Head of caudate nucleus (tissue), 42 donors: ENCODE measurements at places on chromosomes 12 and 14.

- no peak for DNase-seq
Observed at GRCh38 chr14:77106666-77107065, 8.6 kb downstream of the CIPC start.

DNA sequence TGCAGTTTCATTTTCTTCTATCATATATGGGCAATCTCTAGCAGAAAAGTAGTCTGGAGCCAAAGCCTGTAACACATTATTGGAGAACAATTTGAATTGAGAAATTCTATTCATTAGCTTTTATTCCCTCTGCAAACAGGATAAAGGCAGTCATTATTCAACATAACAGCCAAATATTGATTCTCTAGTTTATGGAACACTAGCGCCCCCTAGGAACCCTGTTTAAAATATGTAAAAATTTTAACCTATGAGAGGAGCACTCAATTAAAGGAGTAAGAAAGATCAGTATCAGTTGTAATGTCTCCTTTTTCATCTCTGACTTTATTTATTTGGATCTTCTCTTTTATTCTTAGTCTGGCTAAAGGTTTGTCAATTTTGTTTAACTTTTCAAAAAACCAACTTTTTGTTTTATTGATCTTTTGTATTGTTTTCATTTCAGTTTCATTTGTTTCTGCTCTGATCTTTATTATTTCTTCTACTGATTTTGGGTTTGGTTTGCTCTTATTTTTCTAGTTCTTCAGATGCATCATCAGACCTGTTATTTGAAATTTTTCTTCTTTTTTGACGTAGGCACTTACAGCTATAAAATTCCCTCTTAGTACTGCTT is 4.8 kb upstream of the LMNTD1 start:
- no peak for DNase-seq

- DNase-seq, result no peak
Observed at GRCh38 chr12:57234233-57234570, 4.7 kb downstream of the SHMT2 start.

GRCh38 chr14:65339866-65340265 is 72.7 kb upstream of the FUT8 start:
- DNase-seq, result no peak

GRCh38 chr12:75783093-75783877 is 248.3 kb downstream of the PHLDA1 start:
- DNase-seq, result no peak

GRCh38 chr14:61064210-61064609 is 83.2 kb downstream of the SLC38A6 start:
- DNase-seq, result no peak

DNA sequence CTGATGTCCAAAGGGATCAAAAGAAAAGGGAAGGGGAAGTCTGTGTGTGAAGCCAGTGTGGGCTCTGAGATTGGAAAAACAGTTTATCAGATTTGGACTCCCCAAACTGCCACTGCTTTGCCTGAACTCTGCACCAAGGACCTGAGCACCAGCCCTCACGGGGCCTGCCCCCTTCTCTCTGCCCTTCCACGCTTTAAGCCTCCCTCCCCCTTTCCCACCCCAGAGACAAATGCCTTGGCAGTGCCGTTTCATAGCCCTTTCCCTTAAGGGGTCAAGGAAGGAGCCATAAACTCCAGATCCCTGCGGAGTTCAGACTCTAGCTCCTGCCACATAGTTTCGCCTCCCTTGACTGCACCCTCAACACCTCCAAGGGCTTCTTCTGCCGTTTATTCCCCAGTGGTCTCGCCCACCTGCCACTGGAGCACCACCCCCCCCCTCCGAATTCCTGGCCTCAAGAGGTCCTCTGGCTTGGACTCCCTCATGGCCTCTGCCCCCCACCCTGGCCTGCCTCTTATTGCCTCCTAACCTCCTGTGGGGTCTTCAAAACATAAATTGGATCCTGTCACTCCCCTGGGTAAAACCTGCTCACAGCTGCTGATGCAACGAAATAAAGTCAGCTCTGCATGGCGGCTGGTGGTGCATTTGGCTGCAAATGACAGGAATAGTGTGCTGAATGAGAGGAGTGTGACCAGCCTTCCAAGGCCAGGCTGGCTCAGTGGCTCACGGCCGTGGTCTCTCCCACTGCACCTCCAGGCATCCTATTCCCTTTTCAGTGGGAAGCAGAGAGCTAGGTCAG is 18.8 kb downstream of the SLC25A29 start:
- no peak for DNase-seq

DNA sequence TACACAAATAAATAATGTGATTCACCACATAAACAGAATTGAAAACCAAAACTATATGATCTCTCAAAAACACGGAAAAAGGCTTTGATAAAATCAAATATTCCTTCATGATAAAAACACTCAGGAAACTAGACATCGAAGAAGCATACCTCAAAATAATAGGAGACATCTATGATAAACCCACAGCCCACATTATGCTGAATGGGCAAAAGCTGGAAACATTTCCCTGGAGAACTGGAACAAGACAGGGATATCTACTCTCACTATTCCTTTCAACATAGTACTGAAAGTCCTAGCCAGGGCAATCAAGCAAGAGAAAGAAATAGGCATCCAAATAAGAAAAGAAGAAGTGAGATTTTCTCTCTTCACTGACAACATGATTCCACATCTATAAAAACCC is 371.5 kb upstream of the ATXN7L3B start:
- no peak for DNase-seq

DNA sequence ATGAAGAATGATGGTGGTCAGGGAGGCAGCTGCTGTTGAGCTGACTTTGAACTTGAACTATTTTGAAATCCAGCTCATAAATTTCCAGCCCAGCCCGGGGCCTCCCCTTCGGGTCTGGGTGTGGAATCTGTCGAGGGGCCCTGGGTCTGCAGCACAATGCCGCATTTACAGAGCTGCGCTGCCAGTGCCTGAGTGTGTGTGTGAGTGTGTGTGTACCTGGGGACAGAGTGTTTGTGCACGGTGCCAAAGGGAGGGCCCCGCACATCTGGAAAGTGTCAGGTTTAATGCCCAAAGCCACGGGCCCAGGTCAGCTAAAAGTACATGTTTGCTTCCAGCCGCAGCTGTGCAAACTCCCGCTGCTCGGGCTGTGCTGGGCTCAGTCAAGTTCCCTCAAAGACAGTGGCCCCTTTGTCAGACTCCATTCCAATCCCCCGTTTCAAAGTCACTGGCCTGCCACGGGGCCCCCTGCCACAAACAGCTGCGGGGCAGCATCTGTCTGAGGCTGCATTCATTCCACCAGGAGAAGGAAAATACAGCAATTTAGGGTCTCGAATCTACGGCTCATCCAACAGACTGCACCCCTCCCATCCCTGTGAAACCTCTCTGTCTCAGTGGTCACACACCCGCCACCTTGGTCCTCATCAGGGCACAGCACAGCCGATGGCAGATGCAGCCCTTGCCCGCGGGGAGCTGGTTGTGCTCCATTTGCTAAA is 16.3 kb upstream of the RFLNA start:
- peak; percentile 67 for DNase-seq

DNA sequence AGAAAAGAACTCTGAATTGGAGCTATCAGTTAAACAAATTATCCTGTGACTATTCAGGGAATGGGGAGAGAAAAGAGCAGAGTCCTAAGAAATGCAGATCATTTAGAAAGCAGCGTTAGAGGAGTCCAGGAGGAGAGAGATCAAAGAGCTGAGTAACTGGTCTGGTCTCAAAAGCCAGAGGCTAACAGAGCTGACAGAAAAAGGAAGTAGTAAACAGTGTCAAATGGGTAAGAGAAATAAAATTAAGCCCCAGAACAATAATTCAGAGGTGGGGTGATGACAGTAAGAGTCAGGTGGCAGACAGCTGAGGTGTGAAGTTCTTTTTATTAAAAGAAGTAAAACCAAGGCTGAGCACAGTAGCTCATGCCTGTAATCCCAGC is 19.3 kb downstream of the GXYLT1 start:
- DNase-seq, result no peak

- no peak for DNase-seq
Observed at GRCh38 chr12:11895421-11896078, 175.2 kb upstream of the BCL2L14 start.

GRCh38 chr14:104080376-104081260 is 4.9 kb upstream of the ASPG start:
- DNase-seq, result no peak

DNA sequence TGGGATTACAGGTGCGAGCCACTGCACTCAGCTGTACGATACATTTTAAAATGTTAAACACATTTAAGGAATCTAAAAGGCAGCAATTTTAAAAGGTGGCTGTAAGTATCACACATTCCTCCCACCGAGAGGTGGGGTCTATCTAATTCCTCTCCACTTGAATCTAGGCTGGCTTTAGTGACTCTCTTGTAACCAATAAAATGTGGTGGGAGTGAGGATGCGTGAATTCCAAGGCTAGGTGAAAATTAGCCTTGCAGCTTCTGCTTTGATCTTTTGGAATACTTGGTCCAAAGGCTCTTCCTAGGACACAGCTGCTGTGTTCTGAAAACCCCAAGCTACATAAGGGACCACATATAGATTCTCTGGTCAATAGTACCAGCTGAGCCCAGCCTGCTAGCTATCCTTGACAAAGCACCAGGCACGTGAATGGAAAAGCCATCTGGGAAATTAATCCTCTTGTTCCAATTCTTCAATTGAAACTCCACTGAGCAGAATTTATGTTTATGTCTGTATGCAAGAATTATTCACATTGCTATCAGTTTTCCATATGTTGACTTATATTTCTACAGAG is 8.8 kb upstream of the GPRC5D start:
- DNase-seq, result no peak

DNA sequence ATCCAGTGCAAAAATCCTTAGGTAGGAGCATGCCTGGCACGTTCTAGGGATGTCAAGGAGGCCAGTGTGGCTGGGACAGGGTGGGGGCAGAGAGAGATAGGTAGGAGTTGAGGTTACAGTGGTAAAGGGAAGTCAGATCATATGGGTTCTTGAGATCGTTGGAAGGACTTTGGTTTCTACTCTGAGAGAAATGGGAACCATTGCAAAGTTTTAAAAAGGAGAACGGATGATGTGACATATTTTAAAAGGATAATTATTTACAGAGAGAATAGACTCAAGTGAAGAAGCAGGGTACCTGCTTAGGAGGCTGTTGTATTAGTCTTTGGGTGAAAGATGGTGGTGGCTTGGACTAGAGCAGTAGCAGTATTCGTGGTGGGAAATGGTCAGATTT is 47.6 kb upstream of the ATP2B1 start:
- no peak for DNase-seq

- DNase-seq, result no peak
Observed at GRCh38 chr12:53004582-53004981, 1.7 kb upstream of the EIF4B start.

DNA sequence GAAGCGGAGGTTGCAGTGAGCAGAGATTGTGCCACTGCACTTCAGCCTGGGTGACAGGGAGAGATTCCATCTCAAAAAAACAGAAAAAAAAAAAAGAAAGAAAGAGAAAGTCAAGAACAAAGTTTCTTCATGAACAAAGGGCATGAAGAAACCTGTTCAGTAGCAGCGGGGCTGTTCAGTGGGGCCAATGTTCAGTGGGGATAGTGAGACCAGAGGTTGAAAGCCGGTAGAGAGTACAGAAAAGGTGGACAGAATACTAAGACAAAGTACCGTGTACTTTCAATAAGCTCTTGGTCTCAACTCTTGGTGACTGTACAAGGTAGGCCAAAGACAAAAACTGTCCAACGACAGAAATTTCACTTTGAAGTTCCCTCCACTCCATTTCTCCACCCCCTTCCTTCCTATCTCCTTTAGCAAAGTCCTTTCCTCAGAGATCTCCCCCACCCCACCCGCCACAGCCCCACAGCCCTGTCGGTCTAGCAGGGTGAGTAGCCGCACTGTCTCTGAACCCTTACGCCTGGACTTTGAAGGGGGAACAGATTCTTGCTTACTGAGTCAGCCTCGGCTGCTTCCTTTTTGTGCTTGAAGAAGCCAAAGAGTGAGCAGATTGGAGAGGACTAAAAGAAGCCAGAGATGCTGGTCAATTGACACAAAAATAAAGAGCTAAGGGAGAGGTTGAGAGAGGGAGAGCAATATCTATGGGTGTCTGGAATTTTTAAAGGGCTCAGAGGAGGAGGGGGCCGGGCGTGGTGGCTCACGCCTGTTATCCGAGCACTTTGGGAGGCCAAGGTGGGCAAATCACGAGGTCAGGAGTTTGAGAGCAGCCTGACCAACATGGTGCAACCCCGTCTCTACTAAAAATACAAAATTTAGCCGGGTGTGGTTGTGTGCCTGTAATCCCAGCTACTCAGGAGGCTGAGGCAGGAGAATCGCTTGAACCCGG is 44.2 kb upstream of the FOS start:
- DNase-seq, result peak; percentile 58

GRCh38 chr14:30330445-30330844 is 228.5 kb upstream of the G2E3 start:
- no peak for DNase-seq

DNA sequence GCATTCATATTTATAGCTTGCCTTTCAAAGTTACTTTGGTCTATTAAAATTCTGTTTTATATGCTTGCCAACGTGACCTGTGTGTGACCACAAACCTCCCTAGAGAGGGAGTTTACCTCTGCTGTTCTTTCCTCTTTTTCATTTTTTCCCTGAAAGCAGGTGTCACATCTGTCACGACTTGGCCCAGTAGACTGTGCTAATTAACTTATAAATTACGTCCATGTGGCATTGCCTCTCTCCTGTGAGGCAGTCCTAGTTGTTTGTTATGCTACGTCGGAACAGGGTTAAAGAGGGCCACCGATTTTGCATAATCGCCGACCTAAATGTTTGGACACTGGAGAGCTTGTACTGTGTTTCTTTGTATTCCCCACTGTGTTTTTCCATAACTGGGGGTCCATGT is 343.9 kb upstream of the FLRT2 start:
- no peak for DNase-seq

DNA sequence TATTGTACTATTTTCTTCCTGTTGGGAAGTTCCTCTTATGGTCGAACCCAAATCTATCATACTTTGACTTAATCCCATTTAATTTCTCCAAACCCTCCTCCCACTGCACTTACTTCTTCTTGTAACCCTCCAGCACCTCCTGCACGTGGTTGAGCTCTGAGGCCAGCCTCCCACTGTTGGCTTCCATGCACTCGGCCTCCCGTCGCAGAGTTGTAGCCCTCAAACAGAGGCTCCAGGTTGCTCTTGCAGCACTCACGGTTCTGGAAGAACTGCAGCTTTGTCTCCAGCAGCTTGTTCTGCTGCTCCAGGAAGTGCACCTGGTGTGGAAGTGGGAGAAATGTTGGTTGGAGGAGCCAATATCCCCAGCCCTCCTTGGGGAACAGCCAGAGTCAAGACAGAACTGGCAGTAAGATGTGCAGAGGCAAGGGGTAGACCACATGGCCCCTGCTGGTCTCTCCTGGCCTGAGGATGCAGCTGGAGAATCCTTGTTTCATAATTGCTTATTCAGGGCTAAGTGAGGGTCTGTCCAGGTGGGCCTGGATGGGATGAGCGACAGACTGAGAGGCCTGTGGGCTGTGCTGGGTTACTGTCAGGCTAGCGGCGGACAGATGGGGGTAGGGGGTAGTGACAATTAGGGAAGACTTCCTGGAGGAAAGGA is 18.4 kb upstream of the KRT86 start:
- DNase-seq, result no peak
